Anterior cingulate cortex (tissue), 58 donors: ENCODE measurements at places on chromosomes 3 and 15.

DNA sequence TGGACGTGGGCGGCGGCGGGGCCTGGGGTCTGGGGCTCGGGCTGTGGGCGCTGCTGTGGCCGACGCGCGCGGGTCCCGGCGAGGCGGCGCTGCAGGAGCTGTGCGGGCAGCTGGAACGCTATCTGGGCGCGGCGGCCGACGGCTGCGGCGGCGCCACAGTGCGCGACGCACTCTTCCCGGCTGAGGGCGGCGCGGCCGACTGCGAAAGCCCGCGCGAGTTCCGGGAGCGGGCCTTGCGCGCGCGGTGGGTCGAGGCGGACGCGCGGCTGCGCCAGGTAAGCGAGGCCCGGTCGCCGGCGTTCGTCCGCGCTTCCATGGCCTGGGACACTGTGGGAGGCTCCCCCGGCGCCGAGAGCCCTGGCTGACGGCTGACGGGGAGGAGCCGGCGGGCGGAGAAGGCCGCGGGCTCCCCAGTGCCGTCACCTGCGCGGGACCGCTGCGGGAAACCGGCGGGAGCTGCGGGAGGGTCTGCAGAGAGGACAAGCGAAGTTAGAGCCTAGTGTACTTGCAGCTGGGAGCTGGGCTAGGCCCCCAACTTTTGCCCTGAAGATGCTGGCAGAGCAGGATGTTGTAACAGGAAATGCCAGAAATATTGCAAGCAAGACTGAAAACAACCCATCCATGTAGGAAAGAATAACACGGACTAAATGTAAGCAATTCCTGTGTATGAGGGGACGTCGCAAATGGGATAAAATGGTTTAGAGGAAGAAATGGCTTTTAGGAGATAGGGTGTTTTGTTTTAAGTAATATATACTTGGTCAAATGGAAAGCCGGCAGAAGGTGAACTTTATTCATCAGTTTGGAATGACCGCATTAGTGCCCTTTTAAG lies 847 bp downstream of the WHAMM start:
- DNase-seq: no peak

DNA sequence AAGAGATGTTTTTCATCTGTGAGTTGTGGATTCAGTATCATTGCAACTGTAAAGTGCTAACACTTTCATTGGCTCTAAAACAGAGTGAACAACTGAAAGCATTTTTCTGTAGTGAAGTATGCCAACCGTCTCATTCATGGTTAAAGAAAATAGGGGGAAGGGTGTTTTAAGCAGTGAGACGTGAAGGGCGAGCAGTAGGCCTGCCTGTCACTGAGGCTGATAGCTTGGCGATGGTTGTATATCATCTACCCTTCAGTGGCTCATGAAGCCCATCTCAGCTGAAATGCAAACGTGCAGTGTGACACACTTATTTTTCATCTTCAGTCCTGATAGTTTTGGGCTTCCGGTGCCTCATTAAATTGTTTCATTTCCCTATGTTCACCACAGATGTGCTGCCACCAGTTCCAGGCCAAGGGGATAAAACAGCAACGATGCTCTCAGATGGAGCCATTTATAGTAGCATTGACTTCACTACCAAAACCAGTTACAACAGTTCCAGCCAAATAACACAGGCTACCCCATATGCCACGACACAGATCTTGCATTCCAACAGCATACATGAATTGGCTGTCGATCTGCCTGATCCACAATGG lies 562.0 kb downstream of the ROBO2 start:
- DNase-seq: no peak

- no peak for DNase-seq
Measured at GRCh38 chr15:69893086-69893485, 204.6 kb downstream of the TLE3 start.

DNA sequence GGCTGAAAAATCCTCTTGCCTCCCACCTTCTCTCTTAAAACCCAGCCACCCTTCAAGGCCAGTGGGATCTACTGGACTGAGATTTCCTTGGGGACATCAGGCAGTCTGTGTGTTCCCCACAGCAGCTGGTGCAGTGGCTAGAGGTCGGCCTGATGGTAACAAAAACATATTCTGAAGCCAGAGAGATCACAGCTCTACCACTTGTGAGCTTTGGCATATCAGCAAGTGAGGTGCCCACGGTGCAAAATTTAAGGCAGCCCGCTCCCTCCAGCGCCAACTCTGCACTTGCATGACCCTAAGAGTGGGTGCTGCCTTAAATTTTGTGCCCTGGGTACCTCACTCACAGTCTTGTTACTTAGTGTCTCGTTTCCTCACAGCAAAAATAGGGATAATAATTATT lies 97.2 kb downstream of the MESD start:
- DNase-seq: no peak

GRCh38 chr3:21562243-21562642 lies 188.8 kb downstream of the ZNF385D start:
- no peak for DNase-seq

GRCh38 chr3:126781406-126781805 lies 77.4 kb downstream of the CHCHD6 start:
- no peak for DNase-seq

GRCh38 chr3:113064183-113064582 lies 73.4 kb downstream of the GTPBP8 start:
- no peak for DNase-seq

DNA sequence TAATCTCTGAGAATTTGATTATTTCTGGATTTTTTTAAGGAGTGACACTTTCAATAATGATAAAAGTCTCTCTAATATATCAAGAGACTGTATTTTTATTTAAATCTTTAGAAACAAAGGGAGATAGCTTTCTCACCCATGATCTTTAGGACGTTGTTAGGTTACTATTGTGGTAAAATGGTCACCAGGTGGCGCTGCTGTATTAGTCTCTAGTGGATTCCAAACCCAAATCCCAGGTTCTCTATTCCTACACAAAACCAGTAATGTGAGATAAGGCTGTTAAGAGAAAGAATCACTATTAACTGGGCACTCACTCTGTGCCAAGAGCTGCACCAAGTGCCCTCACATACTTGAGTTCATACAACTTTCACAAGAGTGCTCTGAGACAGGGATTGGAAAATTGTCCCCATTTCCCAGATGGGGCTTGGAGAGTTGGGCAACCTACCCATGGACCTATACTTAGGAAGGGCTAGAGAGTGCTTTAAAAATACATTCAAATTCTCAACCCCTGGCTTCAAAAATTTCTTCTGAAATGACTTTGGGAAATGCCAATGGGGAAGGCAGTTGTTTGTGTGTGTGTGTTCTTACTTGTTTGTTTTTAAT lies 593.4 kb upstream of the TGFBR2 start:
- DNase-seq: peak; percentile 40

DNA sequence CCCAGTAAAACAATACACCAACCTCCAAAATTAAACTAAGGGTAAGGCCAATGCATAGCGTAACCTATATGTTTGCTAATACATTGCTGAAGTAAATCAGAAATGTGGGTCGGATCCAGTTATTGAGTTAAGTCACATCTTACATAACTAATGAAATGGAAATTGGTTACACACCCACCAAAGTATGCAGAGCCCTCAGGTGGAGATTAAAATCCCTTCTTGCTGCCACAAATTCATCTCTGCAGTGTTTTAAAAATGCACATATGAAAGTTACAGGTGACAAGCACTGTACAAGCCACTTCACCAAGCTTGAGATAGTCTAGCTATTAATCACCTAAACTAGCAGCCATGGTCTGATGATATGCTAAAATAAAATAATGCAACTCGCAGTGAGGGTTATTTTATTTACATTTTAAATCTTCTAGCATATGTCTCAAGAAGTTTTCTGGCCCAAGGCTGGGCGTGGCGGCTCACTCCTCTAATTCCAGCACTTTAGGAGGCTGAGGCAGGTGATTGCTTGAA lies 130.6 kb downstream of the AQP9 start:
- no peak for DNase-seq

DNA sequence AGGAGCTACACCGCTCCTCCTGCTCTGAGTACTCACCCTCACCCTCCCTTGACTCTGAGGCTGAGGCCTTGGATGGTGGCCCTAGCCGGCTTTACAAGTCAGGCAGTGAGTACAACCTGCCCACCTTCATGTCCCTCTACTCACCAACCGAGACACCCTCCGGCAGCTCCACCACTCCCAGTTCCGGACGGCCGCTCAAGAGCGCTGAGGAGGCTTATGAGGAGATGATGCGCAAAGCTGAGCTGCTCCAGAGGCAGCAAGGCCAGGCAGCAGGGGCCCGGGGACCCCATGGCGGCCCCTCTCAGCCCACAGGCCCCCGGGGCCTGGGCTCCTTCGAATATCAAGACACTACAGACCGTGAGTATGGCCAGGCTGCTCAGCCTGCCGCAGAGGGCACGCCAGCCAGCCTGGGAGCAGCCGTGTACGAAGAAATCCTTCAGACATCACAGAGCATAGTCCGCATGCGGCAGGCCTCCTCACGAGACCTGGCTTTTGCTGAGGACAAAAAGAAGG lies 21.2 kb upstream of the APEH start:
- DNase-seq: no peak

DNA sequence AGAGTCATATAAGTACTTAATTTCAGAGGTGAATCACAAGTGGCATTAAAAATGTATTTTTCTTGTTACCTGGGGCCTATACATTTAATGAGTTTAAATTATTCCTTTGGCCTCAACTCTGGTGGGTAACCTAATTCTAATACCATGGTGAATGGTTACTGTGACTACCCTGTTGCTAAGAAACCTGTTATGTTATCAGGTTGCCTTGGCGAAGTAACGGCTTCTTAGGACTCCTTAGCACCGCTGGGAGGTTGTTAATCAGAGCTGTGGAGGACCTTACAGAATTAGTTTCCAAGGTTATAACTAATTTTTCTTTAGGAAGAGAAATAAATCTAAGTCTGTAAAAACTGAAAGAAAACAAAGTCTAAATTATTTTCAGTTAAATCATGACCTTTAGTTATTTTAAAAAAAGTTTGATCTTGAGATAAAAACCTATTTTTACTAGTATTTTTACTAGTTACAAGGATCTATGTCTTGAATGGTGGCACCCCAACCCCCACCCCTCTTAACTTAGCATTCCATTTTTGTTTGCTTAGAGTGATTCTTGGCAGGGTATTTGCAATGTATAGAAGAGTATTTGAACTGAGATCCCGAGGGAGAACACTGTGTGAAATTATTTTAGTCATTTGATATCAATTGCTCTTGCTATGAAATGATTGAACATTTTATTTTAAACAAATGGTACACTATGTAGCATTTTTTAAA lies 155.5 kb downstream of the FNDC3B start:
- no peak for DNase-seq

- no peak for DNase-seq
Measured at GRCh38 chr3:109081746-109082510, 36.0 kb downstream of the MORC1 start.

- no peak for DNase-seq
Measured at GRCh38 chr3:58179235-58180098, 31.3 kb downstream of the DNASE1L3 start.

DNA sequence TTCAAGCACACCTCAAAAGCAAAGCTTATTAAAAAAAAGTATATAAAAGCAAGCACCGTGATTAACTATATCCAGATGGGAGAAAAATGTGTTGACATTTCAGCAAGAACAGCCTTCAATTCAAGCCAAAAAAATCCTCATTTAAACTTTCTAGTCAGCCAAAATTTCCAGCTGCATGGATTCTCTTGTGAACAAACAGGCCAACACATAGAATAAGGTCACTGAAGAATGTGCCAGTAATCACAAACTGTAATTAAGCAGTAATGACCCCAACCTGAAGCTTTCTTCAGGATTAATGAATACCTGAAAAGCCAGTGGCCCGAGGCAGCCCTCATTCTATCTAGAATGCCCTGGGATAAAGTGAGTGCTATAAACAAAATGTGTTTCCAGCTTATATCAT lies 130.7 kb upstream of the KCNMB2 start:
- DNase-seq: no peak

DNA sequence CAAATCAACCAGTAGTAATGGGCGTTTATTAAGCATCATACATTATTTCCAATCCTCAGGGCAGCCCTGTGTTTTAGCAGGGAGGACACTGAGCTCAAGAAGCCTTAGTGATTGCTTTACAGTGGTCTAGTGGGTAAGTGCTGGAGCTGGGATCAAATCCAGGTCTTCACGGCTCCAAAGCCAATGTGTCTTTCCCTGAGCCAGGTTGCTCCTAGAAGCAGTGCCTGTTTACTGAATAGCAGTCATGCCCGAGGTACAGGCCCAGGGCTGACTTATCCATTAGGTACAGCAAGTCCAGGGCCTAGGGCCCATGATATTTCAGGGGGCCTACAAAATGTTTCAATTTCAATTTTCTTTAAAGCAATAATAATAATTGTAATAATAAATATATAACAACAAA lies 9.6 kb upstream of the SMAD6 start:
- no peak for DNase-seq

- DNase-seq: no peak
Measured at GRCh38 chr3:176848431-176849214, 348.7 kb downstream of the TBL1XR1 start.

DNA sequence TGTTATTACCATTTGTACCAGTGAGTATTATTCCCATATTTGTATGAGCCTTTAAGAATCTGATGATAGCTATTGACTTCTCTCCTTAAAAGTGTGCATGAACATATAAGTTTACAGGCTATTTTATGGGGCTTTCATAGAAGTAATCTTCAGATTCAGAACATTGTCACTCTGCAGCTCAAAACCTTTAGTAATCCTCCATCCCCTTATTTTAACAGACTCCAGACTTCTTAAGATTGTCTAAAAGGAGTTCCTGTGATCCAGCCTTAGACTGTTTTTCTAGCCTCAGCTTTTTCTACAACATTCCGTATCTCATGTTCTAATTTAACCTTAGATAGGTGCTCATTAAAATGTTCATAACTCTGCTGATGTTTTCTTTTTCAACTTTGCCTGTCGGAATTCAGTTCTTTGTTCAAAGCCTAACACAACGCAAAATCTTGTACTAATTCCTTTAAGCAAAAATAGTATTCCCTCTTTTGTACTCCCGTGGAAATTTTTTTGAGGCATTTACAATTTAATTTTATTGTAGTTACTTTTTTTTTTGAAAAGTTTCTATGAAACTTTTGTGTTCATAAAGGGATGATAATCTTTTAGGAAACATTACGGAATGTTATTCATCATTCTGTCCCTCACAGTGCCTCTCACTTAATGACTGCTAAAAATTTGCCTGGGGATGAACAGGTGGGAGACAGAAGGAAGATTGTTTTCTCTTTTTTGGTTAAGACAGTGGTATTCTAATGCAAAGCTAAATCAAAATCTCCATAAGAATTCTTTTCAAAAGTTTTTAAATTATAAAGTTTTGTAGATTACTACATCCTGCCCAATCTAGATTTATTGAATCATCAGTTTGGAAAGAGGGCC lies 38.7 kb upstream of the UTS2B start:
- DNase-seq: no peak

GRCh38 chr3:128701342-128702212 lies 24.4 kb upstream of the RAB7A start:
- DNase-seq: no peak

- DNase-seq: no peak
Measured at GRCh38 chr3:107942244-107942643, 148.6 kb downstream of the CD47 start.

- DNase-seq: peak; percentile 36
Measured at GRCh38 chr3:143644370-143645089, 203.7 kb downstream of the SLC9A9 start.

DNA sequence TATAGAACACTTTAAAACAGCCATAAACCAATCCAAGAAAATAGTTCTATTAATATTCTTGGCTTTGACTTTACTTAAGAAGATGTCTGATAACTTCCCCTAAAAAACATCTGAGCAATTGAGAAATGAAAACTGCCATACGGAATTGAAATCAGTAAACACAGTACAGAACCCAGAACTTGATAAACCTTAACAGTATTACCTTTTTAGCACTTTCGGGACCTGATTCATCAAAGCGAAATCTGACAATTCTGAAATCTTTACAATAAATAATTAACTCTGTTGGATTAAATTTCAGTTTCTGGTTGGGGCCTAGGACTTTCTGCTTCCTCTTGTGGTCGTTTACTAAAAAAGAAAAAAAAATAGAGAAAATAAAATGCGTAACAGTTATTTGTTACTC lies 17.3 kb downstream of the MTMR10 start:
- DNase-seq: no peak
